ENCODE measurements at places on chromosomes 5 and 9. TPM values are rescaled to one million over a fixed set of nuclear protein-coding genes. Genes with fewer than 3 reads are reported as not detected.

The DBN1 gene
- 44.3 TPM for total RNA-seq

The SLC27A4 gene
- 27.9 TPM for total RNA-seq

The CTSV gene
- total RNA-seq, result 0.22 TPM

The ELL2 gene
- total RNA-seq, result 229 TPM

The FAM163B gene
- not detected for total RNA-seq

The NIPAL4 gene
- total RNA-seq, result not detected

The FOXD4L6 gene
- total RNA-seq, result not detected

The CATSPER3 gene
- 0.61 TPM for total RNA-seq

The SPATA31D4 gene
- not detected for total RNA-seq

The SLC25A48 gene
- not detected for total RNA-seq

The SPRY4 gene
- total RNA-seq, result 79.7 TPM

The KIF4B gene
- total RNA-seq, result not detected

The TEX48 gene
- not detected for total RNA-seq

The CDO1 gene
- total RNA-seq, result 60.8 TPM

The PRELID2 gene
- 7.7 TPM for total RNA-seq

The LCN9 gene
- total RNA-seq, result not detected

The ANKRD18B gene
- not detected for total RNA-seq

The ENC1 gene
- 11.9 TPM for total RNA-seq

The GRM6 gene
- total RNA-seq, result not detected

The CCDC171 gene
- 0.87 TPM for total RNA-seq

The PFN3 gene
- not detected for total RNA-seq

The GABRB2 gene
- total RNA-seq, result 4.8 TPM

The MZB1 gene
- 0.61 TPM for total RNA-seq

The CSF2 gene
- not detected for total RNA-seq

The LCN12 gene
- not detected for total RNA-seq

The SAP30L gene
- total RNA-seq, result 34.2 TPM

The GDA gene
- total RNA-seq, result 0.32 TPM

The MYMK gene
- total RNA-seq, result not detected

The TICAM2 gene
- total RNA-seq, result 6.3 TPM

The CTNND2 gene
- total RNA-seq, result 1.8 TPM

The PCDH12 gene
- 6.4 TPM for total RNA-seq

The LIX1 gene
- not detected for total RNA-seq

The EIF4EBP3 gene
- total RNA-seq, result 22.5 TPM

The ARID3C gene
- total RNA-seq, result not detected

All from mesenteric fat pad (tissue), 1 donor.